Astrocyte of the spinal cord (primary cell): ENCODE measurements at places on chromosomes 7 and 10.

GRCh38 chr10:71427246-71427645 is 30.5 kb downstream of the CDH23 start:
- no peak for DNase-seq

- DNase-seq, result no peak
These were observed 287.2 kb downstream of the AUTS2 start for GRCh38 chr7:69885431-69885830.

GRCh38 chr7:5450549-5451327 is 27.1 kb upstream of the TNRC18 start:
- DNase-seq, result peak; percentile 40

DNA sequence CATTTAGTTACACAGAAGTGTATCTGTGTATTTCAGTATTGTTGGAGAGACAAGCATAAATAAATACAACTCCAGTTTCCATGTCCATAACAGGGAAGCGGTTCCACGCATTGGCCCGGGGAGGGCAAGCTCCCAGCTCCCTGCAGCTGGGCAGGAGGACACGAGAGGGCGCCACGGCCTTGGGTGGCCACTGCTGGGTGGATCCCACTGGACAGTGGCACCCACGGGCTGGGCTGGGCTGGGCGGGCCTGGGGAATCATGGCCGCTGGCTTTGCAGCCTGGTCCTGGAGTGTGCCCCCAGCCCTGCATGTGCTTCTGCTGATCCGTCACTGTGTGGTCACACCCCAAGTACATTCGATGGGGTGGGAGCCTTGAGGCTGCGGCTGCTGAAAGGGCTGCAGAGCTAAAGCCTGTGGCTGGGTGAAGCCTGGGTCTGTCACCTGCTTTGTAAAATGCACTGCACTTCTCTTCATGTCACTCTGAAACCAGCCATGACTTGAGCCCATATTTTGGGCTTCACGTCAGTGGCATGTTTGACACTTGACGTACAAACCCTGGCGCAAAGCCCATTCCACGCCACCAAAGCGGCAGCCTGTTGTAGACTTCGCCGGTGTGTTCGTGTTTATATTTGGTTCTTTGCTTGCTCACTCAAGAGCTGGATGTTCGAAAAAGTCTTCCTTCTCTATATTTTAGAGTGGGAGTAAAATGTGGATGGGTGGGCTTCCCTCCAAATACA is 27.5 kb downstream of the LRRC27 start:
- DNase-seq, result no peak

GRCh38 chr7:27739301-27739908 is 557 bp upstream of the TAX1BP1 start:
- no peak for DNase-seq

- DNase-seq, result peak; percentile 27
These were observed 133.6 kb downstream of the ZMIZ1 start for GRCh38 chr10:79202188-79203013.

DNA sequence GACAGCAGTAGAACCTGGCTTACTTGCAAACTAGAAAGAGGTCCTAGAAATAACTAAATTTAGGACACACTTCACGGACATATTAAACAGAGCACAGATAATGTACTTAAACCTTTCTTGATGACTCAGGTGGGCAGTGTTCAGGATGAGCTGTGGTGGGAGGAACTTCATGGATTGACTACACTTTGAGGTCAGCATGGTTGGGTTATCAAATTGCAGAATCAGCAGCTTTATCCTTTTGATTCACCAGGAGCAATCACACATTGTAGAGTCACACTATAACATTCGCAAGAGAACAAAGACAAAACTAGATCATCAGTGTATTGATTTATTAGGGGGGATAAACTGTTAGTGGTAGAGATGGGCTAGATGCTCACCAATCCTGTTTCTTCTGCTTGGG is 38.6 kb upstream of the AGK start:
- DNase-seq, result no peak

DNA sequence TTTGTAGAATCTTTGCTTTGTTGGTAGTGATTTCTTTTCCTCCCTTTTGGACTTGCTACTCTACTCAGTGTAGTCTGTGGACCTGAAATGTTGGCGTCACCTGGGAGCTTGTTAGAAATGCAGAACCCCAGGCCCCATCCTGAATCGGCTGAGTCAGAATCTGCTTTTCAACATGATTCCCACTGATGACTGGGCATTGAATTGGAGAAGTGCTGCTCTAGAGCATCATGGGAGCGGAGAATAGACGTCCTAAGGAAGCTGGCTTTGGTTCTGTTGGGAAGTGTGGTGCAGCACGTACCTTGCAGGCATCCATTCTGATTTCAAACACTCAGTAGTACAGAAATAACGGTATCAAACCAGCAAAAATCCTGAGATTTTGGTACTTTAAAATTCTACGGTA is 54.7 kb downstream of the RBM33 start:
- DNase-seq, result no peak

DNA sequence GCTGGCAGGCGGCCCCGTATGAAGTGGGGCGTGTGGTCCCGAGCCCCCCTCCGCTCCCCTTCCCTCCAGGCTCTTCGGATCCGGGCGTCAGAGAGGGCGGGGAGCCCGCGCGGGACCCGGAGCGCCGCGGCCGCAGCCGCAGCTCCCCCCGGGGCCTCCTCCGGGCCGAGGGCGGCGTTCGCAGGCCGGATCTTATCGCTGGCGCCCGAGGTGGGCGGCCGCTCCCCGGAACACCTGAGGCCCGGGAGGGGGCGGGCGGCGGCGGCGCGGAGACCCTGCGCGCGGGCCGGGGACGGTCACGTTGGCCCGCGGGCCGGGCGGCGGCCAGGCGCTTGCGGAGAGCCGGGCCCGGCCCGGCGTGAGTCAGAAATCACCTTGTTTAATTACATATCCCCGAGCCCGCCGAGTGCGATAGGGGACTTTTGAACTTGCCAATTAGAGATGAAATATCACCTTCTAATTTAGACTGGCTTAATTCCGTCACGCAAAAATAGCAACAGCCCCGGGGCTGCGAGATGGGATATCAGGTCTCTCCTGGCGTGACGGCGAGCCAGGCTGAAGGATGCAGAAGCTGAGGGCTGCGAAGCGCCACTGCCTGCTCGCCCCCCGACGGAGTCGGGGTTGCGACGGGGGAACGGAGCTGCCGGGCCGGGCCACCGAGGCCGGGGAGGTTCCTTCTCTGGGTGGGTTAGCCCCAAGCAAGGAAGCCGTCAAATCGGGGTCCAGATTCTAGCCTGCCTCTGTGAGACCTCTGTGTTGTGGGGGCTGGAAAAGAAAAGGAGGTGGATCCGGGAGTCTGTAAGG is 43.4 kb downstream of the LDB3 start:
- DNase-seq, result peak; percentile 45

DNA sequence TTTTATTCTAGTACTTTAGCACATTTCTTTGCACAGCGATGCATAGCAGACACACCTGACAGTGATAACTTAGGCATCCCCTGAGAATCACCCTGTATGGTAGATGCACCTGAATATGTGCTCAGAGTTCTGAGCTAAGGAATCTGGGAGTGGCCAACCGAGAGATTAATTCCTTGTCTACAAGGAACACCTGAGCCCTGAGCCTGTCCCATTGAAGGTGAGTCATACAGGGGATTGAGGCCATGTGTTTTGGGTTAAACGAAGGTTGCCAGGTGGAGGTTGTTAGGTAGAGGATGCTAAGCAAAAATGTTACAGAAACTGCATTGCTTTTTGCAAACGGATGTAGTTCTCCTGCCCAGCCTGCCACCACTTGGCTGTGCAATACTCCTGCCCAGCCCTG is 128.9 kb downstream of the AMPH start:
- no peak for DNase-seq

DNA sequence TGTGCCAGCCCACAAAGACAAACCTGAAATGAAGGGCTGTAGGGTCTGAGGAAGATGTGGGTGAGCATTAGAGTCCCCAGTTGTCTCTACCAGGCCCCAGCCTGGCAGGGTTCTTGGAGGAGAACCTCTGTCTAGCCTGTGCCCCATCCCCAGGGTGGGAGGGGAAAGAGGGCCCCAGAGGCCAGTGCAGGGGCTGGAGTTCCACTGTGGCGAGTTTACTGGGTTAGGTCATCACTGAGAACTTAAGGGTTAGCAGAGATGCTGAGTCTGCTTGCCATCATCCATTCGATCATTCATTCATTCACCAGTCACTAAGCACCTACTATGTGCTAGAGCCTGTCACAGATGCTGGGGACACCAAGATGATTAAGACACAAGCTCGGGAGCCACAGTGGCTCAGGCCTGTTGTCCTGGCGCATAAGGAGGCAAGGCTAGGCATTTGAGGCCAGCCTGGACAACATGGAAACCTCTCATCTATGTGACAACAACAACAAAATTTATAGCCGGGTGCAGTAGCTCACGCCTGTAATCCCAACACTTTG is 2.6 kb downstream of the ANKRD2 start:
- no peak for DNase-seq

DNA sequence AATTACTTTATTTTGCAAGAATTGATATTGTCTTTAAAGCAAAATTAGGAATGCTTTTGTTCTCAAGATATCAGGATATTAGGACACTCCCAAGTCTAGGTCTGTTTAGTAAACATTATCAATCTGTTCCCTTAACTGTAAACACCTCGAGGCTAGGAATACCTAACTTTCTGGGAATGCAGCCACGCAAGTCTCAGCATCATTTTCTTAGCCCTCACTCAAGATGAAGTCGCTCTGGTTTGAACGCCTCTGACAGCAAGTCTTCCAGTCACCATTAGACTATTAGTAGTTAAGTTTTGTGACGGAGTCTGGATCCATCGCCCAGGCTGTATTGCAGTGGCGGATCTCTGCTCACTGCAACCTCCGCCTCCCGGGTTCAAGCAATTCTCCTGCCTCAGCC is 128.0 kb upstream of the MYO3A start:
- DNase-seq, result no peak

DNA sequence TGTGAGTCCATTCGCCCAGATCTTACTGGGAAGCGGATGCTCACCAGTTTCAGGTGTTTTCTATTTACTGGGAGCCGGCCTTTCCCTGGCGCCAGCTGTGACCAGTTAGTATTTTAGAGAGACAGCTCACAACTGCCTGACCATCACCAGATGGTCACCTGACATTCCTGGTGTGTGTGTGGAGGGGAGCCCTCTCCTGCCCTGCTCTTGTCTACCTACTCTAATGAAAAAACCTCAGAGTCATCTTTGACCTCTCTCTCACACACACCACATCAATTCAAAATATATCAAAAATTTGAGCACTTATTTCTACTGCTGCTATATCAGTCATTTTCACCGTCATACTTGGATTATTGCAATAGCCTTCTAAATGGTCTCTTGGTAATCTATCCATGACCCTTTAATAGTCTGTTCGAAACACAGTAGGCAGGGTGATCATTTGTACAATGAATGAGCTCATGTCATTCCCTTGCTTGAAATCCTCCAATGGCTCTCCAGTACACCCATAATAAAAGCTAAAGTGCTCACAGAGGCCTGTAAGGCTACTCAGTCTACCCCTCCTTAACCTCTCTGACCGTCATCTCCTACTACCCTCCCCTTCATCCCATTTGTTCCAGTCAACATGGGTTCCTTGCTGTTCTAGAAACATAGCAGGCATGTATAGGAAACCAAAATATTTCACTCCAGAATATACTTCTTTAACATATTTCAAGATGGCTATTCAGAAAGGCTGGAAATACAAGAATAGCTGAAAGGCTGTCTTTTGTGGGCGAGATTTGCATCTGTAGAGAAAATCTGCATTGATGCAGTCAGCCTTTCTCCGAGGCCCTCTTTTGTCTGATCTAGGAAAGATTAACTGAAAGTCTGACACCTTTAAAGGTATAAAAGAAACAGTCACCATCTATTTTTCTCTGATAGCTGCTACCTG is 17.5 kb upstream of the NT5C3A start:
- DNase-seq, result no peak

GRCh38 chr7:30859940-30860496 is 51.6 kb upstream of the AQP1 start:
- no peak for DNase-seq

GRCh38 chr7:79282070-79282694 is 171.3 kb downstream of the MAGI2 start:
- peak; percentile 76 for DNase-seq

DNA sequence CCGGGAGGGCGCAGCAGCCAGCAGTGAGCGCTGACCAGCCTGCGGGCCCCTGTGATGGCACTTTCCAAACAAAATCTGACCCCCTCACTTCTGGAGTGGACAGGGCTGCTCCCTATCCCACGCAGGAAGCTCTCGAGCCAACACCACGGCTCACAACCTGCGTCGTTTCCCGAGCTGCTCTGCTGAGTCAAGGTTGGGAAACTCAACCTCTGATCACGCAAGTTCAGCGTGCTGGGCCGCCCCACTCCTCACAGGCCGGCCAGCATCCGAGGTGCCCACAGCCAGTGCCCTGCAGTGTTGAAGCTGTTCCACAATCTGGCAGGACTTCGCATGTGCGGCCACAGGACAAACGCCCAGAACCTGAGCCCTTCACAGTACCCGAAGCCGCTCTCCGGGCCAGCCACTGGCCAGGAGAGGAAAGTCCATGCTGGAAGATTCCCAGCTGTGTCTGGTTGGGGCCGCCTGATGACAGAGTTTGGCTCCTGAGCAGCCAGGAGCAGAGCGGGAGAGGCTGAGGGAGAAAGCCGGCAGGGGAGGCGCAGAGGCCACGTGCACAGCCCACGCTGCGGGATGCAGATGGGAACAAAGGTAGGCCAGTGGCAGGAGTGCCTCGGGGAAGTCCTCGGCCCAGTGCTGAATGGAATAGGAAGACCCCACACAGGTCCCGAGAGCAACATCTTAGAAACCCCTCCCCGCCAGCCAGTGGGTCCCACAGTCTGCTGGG is 263.3 kb upstream of the TCERG1L start:
- DNase-seq, result no peak
